ENCODE measurements at places on chromosomes 1 and 21.

DNA sequence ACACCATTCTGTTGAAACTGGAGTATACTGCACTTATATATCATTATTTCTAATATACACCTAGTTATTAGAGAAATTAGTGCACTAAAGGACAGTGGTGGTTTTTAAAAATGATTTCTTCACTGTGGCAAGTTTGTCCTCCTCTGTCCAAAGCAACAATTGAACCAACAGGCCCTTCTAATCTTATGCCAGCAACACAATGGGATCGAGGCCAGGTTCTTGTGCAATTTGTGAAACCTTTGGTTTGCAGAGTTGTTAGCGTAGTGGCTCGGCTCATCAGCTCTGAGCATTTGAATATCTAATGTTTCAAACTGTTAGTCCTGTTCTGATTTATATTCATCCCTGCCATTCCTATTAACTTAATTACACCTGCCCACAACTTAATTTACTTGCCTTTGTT, 9.9 kb upstream of the LRRC39 start:
- DNase-seq: no peak

DNA sequence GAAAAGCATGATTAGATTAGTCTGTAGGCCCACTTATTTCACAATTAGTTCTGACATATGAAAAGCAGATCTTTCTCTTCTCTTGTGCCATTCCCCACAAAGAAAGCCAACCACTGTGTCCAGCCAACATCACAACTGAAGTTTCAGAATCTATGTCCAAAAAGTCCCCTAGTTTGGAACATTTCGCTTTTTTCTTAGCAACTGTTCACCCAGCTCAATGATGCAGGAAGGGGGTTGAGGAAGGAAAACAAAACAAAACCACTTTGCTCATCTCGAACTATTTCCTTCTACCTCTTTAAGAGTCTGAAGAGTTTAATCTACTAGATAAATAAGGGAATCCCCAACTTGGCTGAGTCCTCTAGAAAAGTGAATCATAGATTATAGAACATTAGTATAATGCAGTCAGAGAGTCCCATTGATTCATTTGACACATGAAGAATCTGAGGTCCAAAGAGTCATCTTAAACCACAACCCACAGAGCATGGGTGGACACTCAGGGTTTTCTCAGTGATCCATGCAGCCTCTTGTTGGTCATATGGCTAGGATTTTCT, 159.3 kb upstream of the SGIP1 start:
- DNase-seq: no peak

GRCh38 chr1:14969006-14969405, 184.5 kb upstream of the TMEM51 start:
- no peak for DNase-seq

DNA sequence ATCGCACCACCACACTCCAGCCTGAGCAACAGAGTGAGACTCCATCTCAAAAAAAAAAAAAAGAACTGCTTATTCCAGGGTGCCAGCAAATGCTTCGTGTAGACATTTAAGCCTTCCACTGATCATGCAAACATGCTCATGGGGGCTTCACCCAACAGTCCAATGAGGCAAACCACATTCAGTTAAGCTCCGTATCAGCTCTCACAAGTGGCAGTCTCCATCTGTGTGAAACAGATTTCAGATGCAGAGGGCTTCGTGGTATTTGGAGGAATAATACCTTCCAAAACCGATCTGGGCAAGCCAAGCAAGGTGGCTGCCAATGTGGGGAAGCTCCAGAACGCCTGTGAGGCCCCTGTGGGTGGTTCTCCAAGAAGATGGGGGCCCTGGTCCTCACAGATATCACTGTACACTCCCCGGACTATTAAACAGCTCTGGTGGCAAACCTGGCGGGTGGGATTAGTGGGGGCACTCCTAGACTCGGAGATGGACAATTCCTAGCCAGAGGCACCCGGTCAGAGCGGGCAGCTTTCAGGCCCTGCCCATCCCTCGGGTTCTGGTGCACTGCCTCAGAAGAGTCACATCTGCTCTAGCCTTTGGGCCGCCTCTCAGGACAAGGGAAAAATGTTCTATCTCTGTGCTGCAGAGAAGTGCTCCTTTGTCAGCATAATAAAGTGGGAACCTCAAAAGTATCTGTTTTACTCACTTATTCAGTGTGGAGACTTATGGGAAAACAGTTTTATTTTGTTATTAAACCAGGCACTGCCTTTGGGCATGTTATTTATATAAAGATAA, 10.2 kb downstream of the CREG1 start:
- DNase-seq: no peak

- DNase-seq: no peak
These were observed 15.2 kb downstream of the PLA2G2F start for GRCh38 chr1:20154301-20154831.

GRCh38 chr21:44867464-44867863, 6.0 kb downstream of the PTTG1IP start:
- no peak for DNase-seq

DNA sequence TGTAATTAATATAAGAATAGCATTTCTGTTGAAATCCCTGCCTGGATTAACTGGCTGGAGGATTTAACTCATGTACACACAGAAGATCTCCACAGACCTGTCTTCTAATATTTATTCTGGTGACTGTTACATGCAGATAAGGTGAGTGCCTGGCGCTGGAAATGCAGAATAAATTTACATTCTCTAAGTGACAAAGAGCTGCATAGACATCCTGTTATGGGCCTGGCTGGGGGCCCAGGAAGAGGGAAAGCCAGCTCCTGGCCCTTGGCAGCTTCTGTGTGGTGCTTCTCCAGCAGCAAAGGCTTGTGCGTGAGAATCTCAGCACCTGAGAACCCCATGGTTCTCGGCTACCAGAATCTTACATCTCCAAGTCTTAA, 446.6 kb downstream of the PTPRU start:
- DNase-seq: no peak

DNA sequence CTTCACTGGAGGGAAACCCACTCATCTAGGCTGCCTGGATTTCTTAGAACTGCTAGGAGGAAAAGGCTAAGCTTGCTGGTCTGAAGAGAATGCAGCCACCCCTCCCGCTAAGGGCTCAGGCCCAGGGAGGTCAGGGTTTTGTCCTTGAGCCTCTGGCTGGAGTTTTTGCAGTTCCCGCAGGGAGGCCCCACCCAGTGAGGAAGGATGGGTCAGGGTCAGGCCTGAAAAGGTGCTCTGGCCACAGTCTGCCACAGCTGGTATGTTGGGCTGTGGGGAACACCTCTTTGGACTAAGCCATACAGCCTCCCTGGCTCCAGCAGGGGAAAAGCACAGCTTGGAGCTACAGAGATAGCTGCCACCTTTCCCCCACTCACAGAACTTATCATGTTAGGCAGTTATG, 71.4 kb upstream of the PAPPA2 start:
- no peak for DNase-seq

GRCh38 chr1:57188168-57188567, 222.4 kb upstream of the C8B start:
- DNase-seq: no peak

DNA sequence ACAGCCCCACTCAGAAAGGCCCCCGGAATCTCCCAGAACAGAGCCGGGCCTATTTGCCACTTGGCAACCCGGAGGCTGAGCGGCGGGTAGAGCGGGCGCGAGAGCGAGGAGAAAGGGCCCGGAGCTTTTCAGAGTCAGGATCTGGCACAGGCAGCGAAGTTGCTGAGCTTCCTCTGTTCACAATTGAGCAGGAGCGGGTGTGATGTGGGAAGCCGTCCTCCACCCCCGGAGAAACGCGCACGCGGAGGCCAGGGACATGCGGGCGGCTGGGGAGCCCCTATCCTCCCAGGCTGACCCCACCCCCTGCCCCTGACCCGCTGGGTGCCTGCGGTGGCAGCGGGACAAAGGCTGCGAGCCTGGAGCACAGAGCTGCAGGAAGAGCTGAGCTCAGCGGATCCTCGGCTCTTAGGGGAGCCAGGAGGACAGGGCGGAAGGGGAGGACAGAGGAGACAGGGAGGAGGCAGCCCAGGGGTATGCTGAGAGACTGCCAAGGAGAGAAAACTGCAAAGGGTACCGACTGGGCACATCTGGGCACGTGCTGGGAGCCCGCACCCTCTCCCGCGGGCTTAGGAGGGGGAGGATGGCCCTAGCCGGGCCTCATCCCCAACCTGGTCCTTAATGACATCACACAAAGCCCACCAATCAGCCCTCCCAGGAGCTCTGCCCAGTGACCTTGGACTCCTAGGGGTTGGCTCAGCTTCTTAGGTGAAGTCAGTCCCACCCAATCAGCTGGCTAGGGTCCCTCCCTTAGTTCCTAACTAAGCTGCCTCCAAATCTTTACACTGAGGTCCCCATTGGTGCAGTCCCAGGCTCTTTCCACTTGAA, 9.3 kb downstream of the KIF21B start:
- no peak for DNase-seq

DNA sequence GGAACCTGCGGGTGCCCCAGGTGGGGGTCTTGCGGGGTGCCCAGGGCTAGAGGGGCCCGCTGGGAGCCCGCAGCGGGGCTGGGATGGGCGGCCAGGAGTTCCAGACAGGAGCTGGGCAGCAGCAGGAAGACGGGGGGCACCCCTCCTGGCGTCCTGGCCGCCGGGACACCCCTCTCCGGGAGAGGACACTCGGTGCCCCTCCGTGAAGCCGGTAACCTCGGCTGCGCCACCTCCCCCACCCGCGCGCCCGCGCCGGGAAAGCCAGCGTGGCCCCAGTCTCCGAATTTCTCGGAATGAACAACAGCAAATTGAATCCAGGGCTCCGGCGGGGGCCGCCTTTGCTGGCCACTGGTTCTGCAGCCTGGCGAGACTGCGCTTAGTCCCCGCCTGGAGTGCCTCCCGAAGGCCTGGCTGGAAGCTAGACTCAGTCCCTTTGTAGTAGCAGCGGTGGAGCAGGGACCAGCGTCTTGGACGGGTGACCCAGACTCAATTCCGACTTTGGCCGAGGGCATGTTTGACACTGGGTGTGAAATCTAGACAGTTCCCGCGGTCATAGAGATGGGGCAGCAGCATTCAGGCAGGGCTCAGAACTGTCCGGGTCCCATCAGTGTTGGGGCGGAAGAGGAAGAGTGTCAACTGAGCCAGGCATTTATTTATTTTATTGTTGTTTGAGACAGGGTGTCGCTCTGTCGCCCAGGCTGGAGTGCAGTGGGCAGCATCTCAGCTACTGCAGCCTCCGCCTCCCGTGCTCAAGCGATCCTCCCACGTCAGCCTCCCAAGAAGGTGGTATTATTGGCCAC, 773 bp downstream of the IFNGR2 start:
- DNase-seq: peak; percentile 66

DNA sequence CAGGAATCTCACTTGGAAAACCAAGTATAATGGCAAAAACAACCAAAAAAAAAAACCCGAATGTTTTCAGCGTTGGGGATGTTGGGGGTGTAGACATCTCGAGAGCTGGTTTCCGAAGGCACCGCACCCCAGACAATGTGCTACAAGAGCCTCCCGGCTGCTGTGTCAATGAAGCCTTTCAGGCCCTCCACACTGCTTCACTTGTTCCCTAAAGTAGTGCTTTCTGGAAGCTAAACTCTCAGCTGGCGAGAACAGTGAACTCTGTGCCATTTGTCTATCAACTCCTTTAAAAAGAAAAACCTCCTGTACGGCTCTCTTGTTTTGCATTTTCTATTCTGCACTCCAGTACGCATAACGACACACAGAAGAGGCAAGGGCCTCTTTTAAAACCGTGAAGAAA, 32.5 kb downstream of the PLEKHO1 start:
- DNase-seq: no peak

- no peak for DNase-seq
These were observed 26.8 kb upstream of the RNF19B start for GRCh38 chr1:32991386-32991785.

DNA sequence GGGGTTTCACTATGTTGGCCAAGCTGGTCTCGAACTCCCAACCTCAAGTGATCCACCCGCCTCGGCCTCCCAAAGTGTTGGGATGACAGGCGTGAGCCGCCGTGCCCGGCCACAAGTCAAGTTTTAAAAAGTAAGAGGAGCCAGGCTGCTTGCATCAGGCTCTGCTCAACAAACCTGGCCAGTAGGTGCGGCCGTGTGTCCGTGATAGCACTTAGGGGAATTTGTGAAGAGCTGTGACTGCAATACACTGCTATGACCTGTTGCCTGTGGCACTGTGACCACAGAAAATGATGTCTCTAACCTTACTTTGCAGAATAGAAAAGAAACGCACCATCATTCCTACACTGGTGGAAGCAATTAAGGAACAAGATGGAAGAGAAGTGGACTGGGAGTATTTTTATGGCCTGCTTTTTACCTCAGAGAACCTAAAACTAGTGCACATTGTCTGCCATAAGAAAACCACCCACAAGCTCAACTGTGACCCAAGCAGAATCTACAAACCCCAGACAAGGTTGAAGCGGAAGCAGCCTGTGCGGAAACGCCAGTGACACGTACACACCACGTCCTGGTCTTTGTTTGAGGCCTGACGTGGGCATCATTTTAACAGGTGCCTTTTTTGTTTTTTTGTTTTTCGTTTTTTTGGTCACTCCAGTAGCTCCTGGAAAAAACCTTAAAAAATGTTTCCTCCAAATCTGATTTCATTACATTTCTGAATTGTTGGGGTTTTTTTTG, 16.7 kb downstream of the C1orf174 start:
- DNase-seq: no peak

DNA sequence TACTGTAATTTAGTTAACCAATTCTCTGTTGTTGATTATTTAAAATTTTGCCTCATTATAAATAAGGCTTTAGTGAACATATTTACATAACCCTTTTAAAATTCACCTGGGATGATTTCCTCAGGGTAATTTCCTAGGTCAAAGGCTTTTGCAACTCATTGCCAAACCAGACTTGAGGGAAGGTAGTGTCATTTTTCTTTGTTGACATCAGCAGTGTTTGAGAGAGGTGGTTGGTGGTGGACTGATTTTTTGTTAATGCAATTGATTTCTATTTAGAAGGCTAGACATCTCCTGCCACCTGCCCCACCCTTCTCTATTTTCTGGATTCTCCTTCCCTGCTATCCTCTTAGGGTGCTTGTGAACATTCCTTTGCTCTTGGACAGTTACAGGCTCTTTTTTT, 116.8 kb downstream of the HHAT start:
- no peak for DNase-seq

DNA sequence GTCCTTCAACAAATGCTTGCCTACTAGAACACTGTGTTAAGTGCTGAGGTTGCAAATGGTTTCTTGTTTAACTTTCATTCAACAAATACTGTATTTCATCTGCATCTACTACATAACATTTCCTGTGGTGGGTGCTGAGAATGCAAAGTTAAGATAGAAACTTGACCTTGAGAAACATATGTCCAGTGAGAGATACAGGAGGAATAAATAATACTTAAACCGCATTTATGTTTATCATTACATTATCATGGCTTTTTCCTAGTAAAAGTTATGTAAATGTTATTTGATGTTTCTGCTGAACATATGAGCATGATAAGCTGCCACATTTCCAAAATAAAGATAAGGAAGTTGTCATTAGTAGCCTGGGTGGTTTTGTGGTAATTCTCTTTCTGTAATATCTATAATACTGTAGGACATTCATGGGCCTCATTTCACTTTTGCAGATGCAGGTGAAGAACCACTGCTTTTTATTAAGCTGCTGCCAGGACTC, 590.4 kb downstream of the PLPP3 start:
- DNase-seq: no peak
